Lower lobe of right lung (tissue), 2 donors: ENCODE measurements at places on chromosomes 7 and 10.

GRCh38 chr10:88032566-88032965 is 169.1 kb downstream of the PTEN start:
- DNase-seq, result no peak

DNA sequence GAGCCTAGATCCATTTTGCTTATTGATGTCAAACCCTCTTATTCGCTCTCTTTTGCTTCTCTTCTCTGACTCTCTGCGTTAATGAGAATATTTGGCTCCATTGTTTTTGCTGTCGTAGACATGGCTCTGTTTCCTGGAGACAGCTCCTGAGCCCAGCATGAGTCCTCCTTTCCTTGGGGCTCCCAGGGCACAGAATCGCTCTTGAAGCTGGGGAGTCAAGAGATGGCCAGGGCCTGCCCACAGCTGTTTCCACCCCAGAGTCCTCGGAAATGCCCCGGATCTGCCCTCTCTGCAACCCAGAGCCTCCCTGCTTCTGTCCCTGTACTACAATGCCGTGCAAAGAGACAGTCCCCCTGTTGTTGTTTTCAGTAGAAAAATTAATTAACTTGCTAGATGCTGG is 566.7 kb upstream of the FOXK1 start:
- no peak for DNase-seq

DNA sequence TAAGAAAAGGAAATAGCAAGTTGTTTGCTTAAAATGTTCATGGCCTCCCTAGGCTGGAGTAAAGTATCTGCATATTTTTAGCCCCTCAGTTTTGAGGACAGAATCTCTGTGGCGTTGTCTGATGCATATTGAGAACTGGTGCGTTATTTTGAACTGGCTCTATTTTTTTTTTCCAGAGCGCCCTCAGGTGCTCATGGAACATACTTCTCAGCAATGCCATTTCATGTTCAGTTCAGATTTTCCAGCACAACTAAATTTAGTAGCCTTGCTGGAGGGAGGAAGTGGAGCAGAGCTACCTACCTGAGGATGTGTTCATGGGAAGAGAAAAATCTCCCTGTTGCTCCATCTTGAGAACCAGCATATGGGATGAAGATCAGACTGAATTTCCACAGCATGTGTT is 870.5 kb downstream of the LRMDA start:
- no peak for DNase-seq

GRCh38 chr7:127755521-127755920 is 103.5 kb downstream of the SND1 start:
- DNase-seq, result no peak

GRCh38 chr10:43076876-43077420 is at the start of gene RET:
RET (plus strand) TSS chr10:43077069; CDS start chr10:43077259, 190 bp downstream.
- no peak for DNase-seq

DNA sequence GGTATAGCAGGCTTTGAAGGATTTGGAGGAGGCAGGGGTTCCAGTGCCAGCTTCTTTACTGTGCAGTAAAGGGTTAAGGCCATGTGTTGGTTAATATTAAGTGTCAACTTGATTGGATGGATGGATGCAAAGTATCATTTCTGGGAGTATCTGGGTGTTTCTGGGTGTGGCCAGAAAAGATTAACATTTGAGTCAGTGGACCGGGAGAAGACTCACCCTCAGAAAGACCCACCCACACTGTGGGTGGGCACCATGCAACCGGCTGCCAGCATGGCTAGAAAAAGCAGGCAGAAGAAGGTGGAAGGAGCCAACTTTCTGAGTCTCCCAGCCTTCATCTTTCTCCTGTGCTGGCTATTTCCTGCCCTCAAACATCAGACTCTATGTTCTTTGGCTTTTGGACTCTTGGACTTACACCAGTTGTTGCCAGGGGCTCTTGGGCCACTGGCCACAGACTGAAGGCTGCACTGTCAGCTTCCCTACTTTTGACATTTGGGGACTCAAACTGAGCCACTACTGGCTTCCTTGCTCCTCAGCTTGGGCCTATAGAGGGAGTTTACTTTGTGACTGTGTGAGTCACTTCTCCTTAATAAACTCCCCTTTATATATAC is 6.8 kb upstream of the TRUB1 start:
- DNase-seq, result no peak

DNA sequence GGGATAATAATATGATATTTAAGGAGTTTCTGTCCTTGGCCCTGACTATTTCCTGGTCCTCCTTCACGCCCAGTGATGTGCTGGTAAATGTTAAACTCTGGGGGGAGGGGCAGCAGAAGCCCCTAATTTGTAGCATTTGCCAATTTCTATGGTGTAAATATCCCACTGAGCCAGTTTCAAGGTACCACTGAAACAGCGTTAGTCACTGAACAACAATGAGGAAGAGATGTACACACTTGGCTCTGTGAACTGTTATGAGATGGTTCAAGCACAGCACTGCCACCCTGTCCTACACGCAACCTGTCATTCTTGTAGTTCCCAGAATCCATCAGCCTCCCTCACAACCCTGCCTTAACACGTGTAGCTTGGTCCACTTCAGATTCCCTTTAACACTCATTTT is 39.8 kb downstream of the MET start:
- no peak for DNase-seq

DNA sequence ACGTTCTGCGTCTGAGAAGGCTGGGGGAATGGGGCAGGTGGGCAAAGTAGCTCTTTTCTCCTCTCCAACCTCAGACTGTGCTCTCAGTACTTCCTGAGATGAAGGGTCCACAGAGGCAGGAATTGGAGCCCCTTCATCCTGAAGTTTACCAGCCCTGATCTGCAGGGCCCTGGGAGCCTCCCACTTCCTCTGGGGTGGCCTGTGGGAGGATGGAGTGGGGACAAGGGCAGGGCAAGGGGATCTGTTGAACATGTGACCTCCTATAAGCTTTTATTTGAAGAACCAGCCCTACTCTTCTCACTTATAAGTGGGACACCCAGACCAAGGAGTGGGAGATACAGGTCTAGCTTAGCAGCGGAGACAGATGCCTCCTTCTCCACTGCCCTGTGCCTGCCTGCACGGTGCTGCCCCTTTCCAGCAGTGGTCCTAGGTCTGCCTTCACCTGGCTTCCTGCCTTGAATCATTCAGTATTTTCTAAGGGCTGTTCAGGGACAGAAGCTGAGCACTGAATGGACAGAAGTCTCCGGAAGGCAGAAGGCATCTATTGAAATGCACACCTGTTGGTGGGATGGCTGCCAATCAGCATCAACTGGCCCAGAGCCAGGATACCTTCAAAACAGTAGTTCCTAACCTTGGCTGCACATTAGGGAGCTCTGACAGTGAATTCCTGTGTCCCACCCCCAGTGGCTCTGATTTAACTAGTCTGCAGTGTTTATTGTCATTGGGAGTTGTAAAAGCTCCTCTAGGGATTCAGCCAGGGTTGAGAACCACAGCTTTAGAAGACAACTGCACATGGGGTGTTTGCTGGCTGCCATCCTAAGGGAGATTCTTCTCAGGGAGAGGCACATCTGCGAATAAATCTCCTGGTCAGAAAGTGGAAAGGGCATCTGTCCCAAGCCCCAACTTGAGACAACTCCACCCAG is 2.7 kb upstream of the ARHGAP22 start:
- no peak for DNase-seq

GRCh38 chr7:119514326-119514725 is 758.6 kb upstream of the KCND2 start:
- DNase-seq, result no peak

- no peak for DNase-seq
These were observed 117.1 kb downstream of the EBF3 start for GRCh38 chr10:129846991-129847391.

- no peak for DNase-seq
These were observed 21.5 kb upstream of the MYL10 start for GRCh38 chr7:101650579-101651081.

GRCh38 chr10:35517431-35518181 is 87.5 kb upstream of the GJD4 start:
- no peak for DNase-seq

DNA sequence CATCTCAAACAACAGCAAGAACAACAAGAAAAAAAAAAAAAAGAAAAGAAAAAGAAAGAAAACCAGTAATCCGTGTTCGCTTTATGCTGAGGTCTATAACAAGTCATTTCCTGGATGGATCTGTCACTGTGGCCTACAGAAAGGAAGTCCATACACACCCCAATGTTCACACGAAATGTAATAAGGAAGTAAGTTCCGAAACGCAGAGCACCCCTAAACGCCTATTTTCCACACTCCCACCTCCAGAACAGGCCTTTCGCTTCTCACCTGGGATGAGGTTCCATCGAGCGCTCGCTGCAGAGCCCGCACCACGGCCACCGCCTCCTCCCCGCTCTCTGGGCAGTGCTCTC is 735 bp downstream of the ZNF394 start:
- DNase-seq, result no peak

DNA sequence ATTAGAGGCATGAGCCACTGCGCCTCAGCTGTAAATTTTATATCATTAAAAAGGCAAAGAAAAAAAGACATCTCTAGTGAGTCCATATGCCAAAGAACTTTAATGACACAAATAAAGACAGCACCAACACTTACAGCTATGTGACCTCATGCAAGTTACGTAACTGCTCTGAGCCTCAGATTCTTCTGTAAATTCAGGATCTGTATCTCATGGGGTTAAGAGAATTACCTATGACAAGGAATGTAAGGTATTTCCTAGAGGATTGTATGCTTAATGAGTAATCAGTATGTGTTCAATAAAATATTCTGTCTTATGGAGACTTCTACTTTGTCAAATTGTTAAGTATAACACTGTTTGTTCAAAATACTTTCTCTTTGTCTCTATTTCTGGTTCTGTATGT is 274.0 kb upstream of the GLI3 start:
- DNase-seq, result no peak

DNA sequence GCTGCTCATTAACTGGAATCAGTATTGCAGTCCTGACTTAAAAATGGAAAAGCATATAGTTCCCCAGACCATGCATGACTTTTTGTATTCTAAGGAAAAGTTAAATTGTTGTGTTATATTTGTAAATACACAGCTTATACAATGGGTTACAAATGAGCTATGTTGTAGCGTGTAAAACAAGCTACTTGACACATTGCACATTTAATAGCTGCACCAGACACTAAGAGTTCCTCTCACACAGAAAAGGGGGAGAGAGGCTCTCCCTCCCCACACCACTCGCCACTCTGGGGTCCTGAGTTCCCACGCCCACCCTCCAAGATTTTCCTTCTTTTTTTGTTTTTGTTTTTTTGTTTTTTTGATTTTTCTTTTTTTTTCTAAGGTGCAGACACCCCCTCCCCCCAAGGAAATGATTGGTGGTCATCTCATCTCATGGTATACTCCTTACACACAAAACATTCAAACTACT is 6.3 kb downstream of the KLF6 start:
- DNase-seq, result no peak

GRCh38 chr7:4849390-4849789 is 12.4 kb downstream of the PAPOLB start:
- no peak for DNase-seq

GRCh38 chr10:5668429-5668828 is 2.0 kb upstream of the ASB13 start:
- DNase-seq, result no peak

GRCh38 chr7:30226614-30227268 is 57.7 kb upstream of the ZNRF2 start:
- peak; percentile 51 for DNase-seq

DNA sequence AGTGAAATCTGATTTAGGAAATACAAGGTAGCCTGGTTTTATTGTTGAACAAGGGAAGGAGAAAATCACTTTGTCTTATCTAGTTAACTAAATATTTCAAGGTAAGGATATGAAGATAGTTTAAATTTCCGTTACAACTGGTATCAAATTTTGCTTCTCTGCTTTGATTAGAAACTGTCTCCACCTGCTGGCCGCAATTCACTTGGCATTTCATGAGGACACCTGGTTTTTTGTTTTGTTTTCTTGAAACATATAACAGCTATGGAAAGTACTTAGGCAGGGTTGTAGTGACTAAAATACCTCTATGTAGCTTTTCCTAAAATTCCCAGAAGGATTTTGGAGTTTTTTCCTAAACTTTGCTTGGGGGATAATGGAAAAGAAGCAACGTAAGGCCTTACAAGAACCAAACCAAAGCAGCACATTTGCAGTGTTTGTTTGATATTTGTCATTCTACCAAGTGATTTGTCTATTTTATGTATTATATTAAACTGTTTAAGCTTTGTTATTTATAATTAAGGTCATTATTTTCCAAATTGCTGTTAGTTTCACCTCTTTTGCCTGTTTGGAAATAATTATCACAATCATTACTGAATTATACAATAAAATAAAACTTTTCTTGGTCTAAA is 73.6 kb downstream of the AHCYL2 start:
- peak; percentile 54 for DNase-seq

- no peak for DNase-seq
These were observed 4.9 kb upstream of the ADGRA1 start for GRCh38 chr10:133082685-133083421.

DNA sequence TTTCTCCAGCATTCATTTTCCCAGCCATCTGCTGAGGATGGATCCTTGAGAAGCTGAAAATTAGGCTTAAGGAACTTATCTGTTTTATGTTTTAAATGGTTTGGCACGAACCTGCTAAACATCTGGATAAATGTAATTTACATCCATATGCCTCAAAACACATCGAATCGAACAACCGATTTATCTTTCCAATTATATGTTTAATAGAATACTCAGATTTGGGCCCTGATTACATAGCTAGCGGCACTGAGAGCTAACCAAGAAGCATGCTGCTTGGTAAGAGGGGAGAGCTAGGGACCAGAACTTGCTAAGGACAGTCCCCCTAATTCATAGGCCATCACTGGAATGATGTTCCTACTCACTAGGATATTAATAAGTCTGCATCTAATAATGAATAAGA is 144.4 kb downstream of the BUB3 start:
- no peak for DNase-seq

GRCh38 chr10:78457804-78458482 is 424.3 kb downstream of the RPS24 start:
- no peak for DNase-seq

GRCh38 chr7:148337246-148337965 is 253.2 kb upstream of the C7orf33 start:
- DNase-seq, result no peak

- peak; percentile 61 for DNase-seq
These were observed 5.0 kb downstream of the TNS3 start for GRCh38 chr7:47576866-47577306.

GRCh38 chr7:49324707-49325106 is 400.4 kb downstream of the CDC14C start:
- no peak for DNase-seq

DNA sequence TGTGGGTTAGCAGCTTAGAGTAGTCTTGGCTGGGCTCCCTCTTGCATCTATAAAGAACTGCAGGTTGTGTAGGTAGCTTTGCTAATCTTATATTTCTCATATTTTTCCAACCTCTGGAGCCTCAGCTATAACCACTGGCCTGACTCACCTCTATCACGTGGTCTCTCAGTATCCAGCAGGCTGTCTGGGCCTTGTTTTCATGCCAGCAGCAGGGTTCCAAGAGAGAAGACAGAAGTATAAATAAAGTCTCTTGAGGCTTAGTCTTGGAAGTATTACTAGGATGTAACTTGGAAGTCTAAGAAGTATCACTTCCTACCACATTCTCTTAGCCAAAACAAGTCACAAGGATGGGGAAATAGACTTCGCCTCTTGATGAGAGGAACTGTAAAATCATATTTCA is 73.3 kb downstream of the WIPF3 start:
- DNase-seq, result no peak

- DNase-seq, result no peak
These were observed 20.7 kb downstream of the WAPL start for GRCh38 chr10:86500846-86501245.
